ENCODE measurements at places on chromosomes 3 and 15.

DNA sequence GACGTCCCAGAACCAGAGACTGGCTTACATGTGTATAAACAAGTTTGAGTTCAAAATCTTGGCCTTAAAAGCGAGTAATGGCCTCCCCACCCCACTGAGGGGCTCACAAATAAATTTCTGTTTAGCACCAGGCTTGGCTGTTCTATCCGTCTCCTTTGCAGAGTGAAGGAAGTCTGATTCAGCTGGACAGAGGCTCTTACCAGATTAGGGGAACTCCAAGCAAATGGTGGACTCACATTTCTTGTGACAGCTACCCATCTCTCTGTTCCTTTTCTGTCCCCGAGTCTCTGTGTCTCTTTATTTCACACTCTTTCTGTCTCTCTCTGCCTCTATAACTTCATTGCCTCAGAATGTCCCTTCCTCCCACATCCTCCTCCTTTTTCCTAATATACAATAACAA lies 62.7 kb downstream of the DGKG start:
- DNase-seq = no peak

- DNase-seq = no peak
Observed at GRCh38 chr3:152621967-152622810, 212.7 kb upstream of the P2RY1 start.

GRCh38 chr3:33115024-33115768 lies 1.4 kb downstream of the CRTAP start:
- no peak for DNase-seq

GRCh38 chr3:13564751-13565560 lies 16.0 kb downstream of the FBLN2 start:
- no peak for DNase-seq

- DNase-seq = no peak
Observed at GRCh38 chr3:160060409-160061027, 71.9 kb downstream of the IL12A start.
